H9 (cell line): ENCODE measurements at places on chromosomes 2 and 18. TPM values are rescaled to one million over a fixed set of nuclear protein-coding genes. Genes with fewer than 3 reads are reported as not detected.

Gene HNRNPA3
- 405 and 419 TPM in 2 replicates for total RNA-seq

Gene RAMP1
- total RNA-seq: 0.63 and 0.75 TPM in 2 replicates

Gene USP40
- 6.0 and 7.5 TPM in 2 replicates for total RNA-seq

Gene TEX44
- total RNA-seq: not detected in 2 replicates

Gene DSG4
- not detected in 2 replicates for total RNA-seq

Gene SERPINB3
- total RNA-seq: 1.7 TPM in 2 replicates

- no peak overlapping the region for H3K27ac ChIP-seq
- no peak overlapping the region; the same call in 2 of the 3 replicates for H3K4me3 ChIP-seq
Measured at GRCh38 chr18:58175786-58176176, 131.8 kb downstream of the NEDD4L start.

DNA sequence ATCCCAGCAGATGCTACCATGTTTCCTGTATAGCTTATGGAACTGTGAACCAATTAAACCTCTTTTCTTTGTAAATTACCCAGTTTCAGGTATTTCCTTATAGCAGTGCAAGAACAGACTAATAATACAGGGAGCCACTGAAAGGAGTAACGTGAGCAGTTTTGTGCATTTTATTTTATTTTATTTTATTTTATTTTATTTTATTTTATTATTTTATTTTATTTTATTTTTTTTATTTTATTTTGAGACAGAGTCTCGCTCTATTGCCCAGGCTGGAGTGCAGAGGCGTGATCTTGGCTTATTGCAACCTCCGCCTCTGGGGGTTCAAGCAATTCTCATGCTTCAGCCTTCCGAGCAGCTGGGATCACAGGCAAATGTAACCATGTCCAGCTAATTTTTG lies 156.3 kb upstream of the MSH6 start:
- H3K27me3 ChIP-seq: no peaks in the 10 kb centered on the region
- no peaks in the 10 kb centered on the region; the same call in 1 of the 2 replicates for H3K4me1 ChIP-seq
- H3K27ac ChIP-seq: no peak overlapping the region
- H3K4me3 ChIP-seq: no peak overlapping the region

DNA sequence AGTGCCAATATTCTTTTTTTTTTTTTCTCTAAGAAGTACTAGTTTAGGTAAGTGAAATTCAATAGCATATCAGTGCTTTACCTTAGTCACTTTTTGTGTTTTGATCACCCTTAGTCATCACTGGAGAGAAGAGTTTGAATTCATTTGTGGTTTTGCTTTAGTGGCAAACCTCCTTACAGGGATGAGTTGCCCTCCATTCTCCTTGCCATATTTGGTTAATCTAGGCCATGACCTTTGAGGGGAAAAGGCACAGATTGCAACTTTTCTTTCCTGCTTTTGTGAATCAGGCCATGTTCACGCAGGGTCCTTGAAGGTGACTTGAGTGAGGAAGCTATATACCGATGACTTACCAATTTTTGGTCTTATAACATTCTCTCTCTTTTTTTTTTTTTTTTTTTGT lies 34.4 kb downstream of the PLEKHA3 start:
- no peak overlapping the region for H3K4me3 ChIP-seq
- no peaks in the 10 kb centered on the region for H3K4me1 ChIP-seq
- no peaks in the 10 kb centered on the region for H3K27me3 ChIP-seq
- no peak for DNase-seq
- H3K27ac ChIP-seq: no peak overlapping the region

GRCh38 chr18:44541781-44542180 lies 138.9 kb upstream of the SETBP1 start:
- DNase-seq: no peak
- H3K4me1 ChIP-seq: no peaks in the 10 kb centered on the region
- H3K27me3 ChIP-seq: no peaks in the 10 kb centered on the region

GRCh38 chr2:133097666-133098065 lies 427.7 kb upstream of the LYPD1 start:
- DNase-seq: no peak
- H3K4me3 ChIP-seq: no peak overlapping the region
- no peak overlapping the region for H3K27ac ChIP-seq
- H3K27me3 ChIP-seq: no peaks in the 10 kb centered on the region

- H3K27me3 ChIP-seq: no peaks in the 10 kb centered on the region
- DNase-seq: peak; percentile 16
- no peaks in the 10 kb centered on the region for H3K4me1 ChIP-seq
- H3K36me3 ChIP-seq: peaks cover under 1% of the 10 kb centered on the region; the same call in 1 of the 2 replicates
- no peak overlapping the region for H3K27ac ChIP-seq
Measured at GRCh38 chr2:235934059-235934773, 234.0 kb downstream of the GBX2 start.

GRCh38 chr2:218024871-218025270 lies 22.1 kb upstream of the TNS1 start:
- DNase-seq: peak; percentile 16
- H3K4me1 ChIP-seq: peaks cover 3% of the 10 kb centered on the region; the same call in 1 of the 2 replicates
- H3K36me3 ChIP-seq: no peaks in the 10 kb centered on the region
- H3K27ac ChIP-seq: no peak overlapping the region

DNA sequence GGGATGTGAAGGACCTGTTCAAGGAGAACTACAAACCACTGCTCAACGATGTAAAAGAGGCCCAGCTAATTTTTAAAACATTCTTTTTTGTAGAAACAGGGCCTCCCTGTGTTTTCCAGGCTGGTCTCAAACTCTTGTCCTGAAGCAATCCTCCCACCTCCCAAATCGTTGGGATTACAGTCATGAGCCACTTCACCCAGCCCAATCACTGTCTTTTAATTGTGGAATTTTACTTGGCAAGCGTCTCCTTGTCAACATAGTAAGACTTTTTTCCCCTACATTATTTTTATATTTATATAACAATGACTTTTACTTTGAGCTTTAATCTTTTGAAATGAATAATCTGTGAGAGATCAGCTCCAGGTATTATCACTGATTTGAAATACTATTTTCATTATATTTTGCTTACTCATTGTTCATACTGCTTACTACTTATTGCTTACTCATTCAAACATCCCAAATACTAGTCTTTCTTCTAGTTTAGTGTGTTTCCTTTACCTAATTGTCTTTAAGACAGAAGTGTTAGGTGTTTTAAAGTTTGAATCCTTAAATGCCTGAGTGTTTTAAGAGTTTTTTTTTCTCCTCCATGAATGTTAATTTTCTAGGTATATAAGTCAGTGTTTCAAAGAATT lies 48.9 kb downstream of the PTPN4 start:
- no peaks in the 10 kb centered on the region for H3K4me1 ChIP-seq
- H3K27ac ChIP-seq: no peak overlapping the region
- DNase-seq: no peak
- no peaks in the 10 kb centered on the region for H3K27me3 ChIP-seq
- peaks cover 60% of the 10 kb centered on the region for H3K36me3 ChIP-seq

DNA sequence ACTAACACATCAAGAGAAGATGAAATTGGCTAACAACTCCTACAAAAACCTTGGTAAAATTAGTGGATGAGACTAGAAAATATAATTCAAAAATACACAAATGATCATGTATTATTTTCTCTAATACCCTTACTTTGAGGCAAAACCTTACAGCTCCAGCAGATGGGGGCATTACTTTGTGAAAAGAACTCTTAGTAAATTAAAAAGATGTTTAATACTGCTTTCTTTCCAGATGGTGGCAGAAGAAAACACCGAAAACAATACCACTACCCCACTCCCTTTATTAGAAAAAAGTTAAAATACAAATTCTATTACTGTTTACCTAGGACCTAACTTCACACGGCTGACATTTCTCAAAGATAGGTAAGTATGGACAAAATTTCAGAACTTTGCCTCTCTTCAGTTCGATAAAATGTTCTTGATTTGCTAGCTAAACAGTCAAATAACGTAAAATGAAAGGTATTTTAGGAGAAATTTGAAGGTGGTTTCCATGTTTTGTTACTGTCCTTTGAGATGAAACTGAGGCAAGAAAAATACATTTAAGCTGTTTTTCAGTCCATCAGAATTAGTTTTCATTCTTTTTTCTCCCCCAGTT lies 30.6 kb downstream of the ORC4 start:
- no peaks in the 10 kb centered on the region for H3K4me1 ChIP-seq
- no peak for DNase-seq
- H3K27ac ChIP-seq: no peak overlapping the region

GRCh38 chr2:55618025-55618274 lies 528 bp upstream of the PPP4R3B start:
- no peak overlapping the region for H3K4me3 ChIP-seq
- H3K27me3 ChIP-seq: no peaks in the 10 kb centered on the region
- H3K27ac ChIP-seq: peak overlapping the region; percentile 83
- DNase-seq: no peak

GRCh38 chr2:224378701-224379097 lies 23.2 kb downstream of the FAM124B start:
- H3K36me3 ChIP-seq: no peaks in the 10 kb centered on the region
- H3K27me3 ChIP-seq: no peaks in the 10 kb centered on the region
- H3K27ac ChIP-seq: no peak overlapping the region
- H3K4me3 ChIP-seq: no peak overlapping the region
- H3K4me1 ChIP-seq: no peaks in the 10 kb centered on the region

DNA sequence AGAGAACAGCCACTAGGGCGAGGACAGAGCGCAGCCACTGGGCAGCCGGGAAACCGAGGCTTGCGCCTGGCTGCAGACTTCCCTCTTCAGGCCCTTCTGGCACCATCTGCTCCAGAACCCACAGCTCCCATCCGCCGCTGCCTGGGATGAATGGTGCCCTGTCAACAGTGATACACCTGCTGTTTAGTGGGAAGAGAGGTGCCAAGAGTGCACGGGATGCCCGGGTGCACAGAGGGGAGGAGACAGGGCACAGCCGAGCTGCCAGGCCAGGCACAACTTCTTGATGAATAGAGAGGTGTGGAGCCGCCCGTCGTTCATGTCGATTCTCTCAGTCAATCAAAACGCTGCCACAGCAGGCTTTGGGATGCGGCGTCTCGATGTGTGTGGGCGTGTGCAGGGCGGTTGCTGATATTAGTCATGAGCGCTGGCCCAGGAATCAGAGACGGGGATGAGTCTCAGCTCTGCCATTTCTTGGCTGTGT lies 39.5 kb downstream of the RRM2 start:
- H3K27ac ChIP-seq: no peak overlapping the region
- no peaks in the 10 kb centered on the region for H3K27me3 ChIP-seq
- H3K4me3 ChIP-seq: no peak overlapping the region
- H3K4me1 ChIP-seq: no peaks in the 10 kb centered on the region; the same call in 1 of the 2 replicates

DNA sequence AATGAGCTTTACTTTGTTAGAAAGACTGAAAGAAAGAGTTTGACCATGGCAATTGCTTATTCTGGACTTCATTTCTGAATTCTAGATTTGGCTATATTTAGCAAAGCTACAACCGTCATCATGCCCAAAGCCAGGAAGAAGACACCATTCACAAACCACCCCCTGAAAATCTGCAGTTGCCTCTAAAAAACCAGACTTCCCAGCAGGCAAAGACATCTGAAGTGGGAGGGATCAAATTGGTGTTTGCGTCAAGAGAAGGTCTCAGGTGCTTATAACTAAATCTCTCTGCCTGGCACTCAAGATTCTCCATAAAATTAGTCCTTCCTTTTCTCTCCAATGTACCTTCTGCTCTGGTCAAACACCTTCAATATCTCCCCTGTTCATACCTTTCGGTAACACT lies 5.6 kb downstream of the AAK1 start:
- H3K27me3 ChIP-seq: no peaks in the 10 kb centered on the region
- no peaks in the 10 kb centered on the region; the same call in 1 of the 3 replicates for H3K36me3 ChIP-seq
- no peaks in the 10 kb centered on the region; the same call in none of the 2 replicates for H3K4me1 ChIP-seq
- DNase-seq: no peak

GRCh38 chr2:25105336-25106085 lies 62.9 kb downstream of the POMC start:
- no peaks in the 10 kb centered on the region; the same call in 1 of the 2 replicates for H3K36me3 ChIP-seq
- no peaks in the 10 kb centered on the region for H3K27me3 ChIP-seq
- H3K4me3 ChIP-seq: no peak overlapping the region; the same call in 2 of the 3 replicates
- no peak for DNase-seq
- H3K27ac ChIP-seq: no peak overlapping the region
- no peaks in the 10 kb centered on the region for H3K4me1 ChIP-seq

GRCh38 chr2:48270209-48270608 lies 259.7 kb upstream of the STON1 start:
- no peaks in the 10 kb centered on the region; the same call in 1 of the 2 replicates for H3K4me1 ChIP-seq
- no peaks in the 10 kb centered on the region; the same call in 2 of the 3 replicates for H3K36me3 ChIP-seq
- H3K4me3 ChIP-seq: no peak overlapping the region
- no peaks in the 10 kb centered on the region for H3K27me3 ChIP-seq
- no peak for DNase-seq

DNA sequence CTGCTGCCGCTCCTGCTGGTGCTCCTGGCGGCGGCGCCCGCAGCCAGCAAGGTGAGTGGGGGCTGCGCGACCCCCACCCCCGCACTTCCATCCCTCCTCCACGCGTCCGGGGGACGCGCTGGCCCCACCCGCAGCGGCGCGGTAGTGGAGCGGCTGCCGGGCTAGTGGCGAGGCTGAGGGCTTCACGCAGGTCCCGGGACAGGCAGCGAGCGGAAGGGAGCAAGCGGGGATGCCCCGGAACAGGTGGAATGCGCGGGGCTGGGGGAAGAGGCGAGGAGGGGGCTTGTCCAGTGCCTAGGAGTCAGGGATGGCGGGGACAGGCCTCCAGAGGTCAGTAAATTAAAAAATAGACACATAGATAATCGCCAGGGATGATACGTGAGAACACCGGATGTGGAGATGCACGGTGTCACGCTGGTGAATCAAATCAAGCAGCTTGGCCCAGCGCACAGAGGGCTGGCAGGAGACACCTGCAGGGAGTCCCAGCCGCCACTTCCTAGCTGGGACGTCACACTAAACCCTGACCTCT lies 403 bp downstream of the COL4A3 start:
- H3K27ac ChIP-seq: no peak overlapping the region
- H3K27me3 ChIP-seq: peaks cover 6% of the 10 kb centered on the region; the same call in 1 of the 2 replicates
- DNase-seq: peak; percentile 55
- no peaks in the 10 kb centered on the region; the same call in 1 of the 2 replicates for H3K4me1 ChIP-seq

- no peaks in the 10 kb centered on the region for H3K4me1 ChIP-seq
- H3K27ac ChIP-seq: no peak overlapping the region
- peaks cover 3% of the 10 kb centered on the region; the same call in 2 of the 3 replicates for H3K36me3 ChIP-seq
- no peak for DNase-seq
- no peak overlapping the region for H3K4me3 ChIP-seq
- H3K27me3 ChIP-seq: no peaks in the 10 kb centered on the region
Measured at GRCh38 chr18:61955644-61956043, 62.8 kb upstream of the RNF152 start.

- no peaks in the 10 kb centered on the region for H3K36me3 ChIP-seq
- no peaks in the 10 kb centered on the region for H3K27me3 ChIP-seq
- no peak for DNase-seq
- no peaks in the 10 kb centered on the region for H3K4me1 ChIP-seq
- H3K27ac ChIP-seq: no peak overlapping the region
- H3K4me3 ChIP-seq: no peak overlapping the region
Measured at GRCh38 chr18:63890950-63891304, 3.4 kb downstream of the SERPINB2 start.

DNA sequence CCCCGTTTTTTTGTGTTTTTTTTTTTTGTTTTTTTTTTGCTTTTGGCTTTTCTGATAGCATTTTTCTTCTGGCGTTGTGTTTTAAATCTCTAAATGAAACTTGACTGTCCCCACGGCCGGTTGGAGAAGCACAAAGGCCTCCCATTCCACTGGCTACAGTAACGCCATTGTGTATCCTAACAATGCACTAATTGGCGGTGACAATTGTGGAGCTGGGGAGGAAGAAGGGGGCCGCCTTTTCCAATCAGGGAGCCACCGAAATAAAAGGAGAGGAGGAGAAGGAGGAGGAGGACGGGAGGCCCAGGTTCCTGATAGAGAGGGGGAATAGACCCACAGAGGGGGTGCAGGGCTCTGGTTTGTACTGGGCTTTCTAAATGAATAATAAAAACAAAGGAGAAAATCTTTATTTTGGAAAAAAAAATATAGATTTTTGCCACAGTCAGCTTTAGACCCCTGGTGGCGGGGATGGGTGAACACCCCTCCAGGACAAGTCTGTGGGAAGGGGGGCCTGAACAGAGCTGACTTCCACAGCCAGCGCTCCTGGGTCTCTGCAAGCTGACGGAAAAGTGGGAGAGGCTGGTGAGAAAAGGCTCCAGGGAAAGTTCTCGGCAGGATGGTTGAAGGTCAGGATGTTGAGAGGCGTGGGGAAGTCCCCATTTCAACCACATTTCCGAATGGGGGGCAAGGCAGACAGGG lies 43.7 kb upstream of the FZD5 start:
- no peak overlapping the region for H3K4me3 ChIP-seq
- H3K27ac ChIP-seq: no peak overlapping the region
- peak; percentile 52 for DNase-seq
- no peaks in the 10 kb centered on the region for H3K27me3 ChIP-seq
- H3K4me1 ChIP-seq: peaks cover 18% of the 10 kb centered on the region
